ENCODE measurements at places on chromosomes 7 and 10. TPM values are rescaled to one million over a fixed set of nuclear protein-coding genes. Genes with fewer than 3 reads are reported as not detected.

Gene SLIT1
- 0.08 TPM for total RNA-seq

Gene ARL4A
- total RNA-seq = 11.5 TPM

DNA sequence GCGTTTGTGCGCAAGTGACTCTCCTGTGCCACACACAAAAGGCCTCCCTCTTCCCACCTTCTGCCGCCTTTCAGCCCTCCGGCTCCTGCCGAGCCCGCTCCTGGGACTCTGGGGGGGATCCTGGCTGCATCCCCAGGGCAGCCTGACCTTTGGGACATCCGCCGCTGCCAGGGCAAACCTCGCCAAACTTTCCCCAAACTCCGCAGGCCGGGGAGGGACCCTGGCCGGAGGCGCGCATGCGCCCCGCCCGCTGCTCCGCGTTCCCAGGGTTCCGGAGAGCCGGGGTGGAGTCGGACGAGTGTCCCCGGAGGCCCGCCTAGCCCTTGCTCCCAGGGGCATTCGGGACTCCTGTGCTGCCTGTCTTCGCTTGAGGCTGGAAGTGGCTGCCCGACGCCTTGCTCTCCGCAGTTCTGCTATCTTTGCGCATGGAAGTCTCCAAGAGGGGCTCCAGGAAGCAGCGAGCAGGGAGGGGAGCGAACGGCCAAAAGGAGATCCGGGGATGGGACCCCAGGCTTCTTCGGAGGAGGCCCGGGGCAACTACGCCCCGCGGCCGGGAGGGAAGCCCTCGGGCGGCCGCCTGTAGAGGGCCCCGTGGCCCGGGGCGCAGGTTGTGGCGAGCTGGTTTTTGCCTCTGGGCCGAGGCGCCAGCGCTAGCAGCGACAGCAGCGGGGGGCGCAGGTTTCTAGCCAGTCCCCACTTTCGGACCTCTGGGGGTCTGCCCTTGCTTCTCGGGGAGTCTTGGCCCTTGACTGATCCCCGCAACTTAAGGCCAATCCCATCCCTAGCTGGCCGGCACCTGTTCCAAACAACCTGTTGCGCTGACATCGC, 7.0 kb downstream of the PTF1A start:
- peaks cover 11% of the 10 kb centered on the region for H3K4me1 ChIP-seq
- peak overlapping the region; percentile 44 for H3K4me3 ChIP-seq
- no peaks in the 10 kb centered on the region for H3K36me3 ChIP-seq
- no peak for DNase-seq
- H3K27me3 ChIP-seq = peaks cover 100% of the 10 kb centered on the region

Gene TMEM178B
- total RNA-seq = 35.9 TPM

DNA sequence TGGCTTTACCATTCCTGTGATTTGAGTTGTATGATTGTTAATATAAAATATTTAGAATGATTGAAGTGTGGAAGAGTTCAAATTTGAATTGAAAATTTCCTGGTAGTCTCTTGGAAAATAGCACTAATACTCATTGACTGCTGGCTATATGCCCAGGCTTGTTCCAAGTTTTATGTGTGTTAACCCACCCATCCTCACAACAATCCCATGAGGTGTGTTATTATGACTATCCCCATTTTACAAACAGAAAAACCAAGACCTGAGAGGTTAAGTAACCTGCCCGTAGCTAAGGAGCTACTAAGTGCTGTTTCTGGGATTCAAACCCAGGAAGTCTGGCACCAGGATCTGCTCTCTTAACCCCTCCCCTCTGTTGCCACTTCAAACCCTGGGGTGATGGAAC, 213.9 kb downstream of the CREB5 start:
- no peaks in the 10 kb centered on the region for H3K27me3 ChIP-seq
- no peak for DNase-seq
- no peaks in the 10 kb centered on the region for H3K36me3 ChIP-seq
- peak overlapping the region; percentile 37 for H3K27ac ChIP-seq

DNA sequence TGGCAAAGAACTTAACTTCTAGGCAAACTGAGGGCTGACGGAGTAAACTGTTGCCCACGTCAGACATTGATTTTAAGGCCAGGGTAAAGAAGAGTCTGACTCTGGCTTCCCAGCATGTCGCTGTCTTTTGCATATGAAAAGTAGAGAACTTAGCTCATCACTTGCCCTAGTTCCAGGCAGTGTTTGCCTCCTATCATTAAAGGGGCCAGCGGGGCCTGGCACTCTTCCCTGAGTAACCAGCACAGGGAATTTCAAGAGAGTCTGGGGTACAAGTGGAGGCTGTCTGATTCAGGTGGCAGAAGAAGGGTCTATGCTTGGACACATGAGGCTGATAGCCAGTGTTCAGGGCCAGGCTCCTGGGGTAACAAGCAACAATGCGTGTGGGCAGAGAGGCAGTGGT, 4.8 kb downstream of the DENND2A start:
- H3K4me1 ChIP-seq = peaks cover 93% of the 10 kb centered on the region
- H3K27me3 ChIP-seq = peaks cover 10% of the 10 kb centered on the region
- H3K36me3 ChIP-seq = no peaks in the 10 kb centered on the region

DNA sequence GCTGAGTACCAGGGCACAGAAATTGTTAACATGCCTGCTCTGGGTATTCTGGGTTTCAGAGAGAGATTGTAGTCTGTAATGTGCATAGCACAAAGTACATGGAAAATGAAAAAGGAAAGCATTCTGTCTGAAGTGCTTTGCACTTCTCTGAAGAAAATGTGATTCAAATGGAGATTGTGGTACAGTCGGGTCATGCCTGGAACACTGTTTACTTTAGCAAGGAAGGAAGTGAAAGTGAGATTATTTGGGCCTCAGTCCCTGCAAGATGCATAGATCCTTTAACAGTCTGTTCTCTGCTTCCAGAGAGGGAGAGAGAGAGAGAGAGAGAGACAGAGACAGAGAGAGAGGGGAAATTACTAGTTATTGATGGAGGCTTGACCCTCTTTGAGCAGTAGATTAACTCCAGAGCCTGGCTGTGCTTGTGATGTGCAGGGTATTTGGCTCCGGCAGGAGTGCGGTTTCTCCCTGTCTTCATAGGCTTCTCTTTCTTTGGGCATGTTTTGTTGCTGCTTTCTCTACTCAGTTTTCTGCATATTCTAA, 5.4 kb downstream of the VWC2 start:
- peak overlapping the region; percentile 57 for H3K27ac ChIP-seq

DNA sequence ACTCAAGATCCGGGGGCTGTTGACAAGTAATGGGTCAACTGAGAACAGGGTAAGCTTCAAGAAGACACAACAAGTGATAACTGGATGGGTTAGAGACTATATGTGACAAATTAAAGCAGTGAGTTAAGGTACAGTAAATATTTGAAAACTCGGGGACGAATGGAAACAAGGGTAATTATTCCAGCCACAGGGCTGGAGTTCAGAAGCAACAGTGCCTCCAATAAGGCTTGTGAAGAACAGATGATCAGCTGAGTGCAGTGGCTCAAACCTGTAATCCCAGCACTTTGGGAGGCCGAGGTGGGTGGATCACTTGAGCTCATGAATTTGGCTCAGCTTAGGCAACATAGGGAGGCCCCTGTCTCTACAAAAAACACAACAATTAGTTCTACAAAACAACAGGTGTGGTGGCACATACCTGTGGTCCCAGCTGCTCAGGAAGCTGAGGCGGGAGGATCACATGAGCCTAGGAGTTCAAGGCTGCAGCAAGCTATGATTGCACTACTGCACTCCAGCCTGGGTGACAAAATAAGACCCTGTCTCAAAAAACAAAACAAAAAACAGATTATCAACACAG, 20.5 kb upstream of the DLD start:
- H3K27ac ChIP-seq = no peak overlapping the region
- H3K27me3 ChIP-seq = no peaks in the 10 kb centered on the region
- peaks cover 10% of the 10 kb centered on the region for H3K4me1 ChIP-seq

DNA sequence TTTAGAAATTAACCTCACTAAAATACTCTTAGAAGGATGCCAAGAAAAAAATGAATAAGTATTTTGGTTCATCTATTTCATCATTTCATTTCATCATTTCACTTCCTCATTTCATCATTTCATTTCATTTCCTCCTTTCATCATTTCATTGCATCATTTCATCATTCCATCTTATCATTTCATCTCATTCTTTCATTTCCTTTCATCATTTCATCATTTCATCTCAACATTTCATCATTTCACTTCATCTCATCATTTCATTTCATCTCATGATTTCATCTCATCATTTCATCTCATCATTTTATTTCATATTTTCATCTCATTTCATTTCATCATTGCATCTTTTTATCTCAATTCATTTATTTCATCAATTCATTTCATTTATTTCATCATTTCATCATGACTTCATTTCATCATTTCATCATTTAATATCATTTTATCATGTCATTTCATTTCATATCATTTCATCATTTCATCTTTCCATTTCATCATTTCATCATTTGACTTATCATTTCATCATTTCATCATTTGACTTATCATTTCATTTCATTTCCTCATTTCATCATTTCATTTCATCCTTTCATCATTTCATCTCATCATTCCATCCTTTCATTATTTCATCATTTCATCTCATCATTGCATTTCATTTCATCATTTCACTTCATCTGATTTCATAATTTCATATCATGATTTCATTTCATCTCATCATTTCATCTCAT, 129.9 kb downstream of the ZNF92 start:
- H3K36me3 ChIP-seq = no peaks in the 10 kb centered on the region
- H3K4me1 ChIP-seq = no peaks in the 10 kb centered on the region
- no peak overlapping the region for H3K27ac ChIP-seq
- peaks cover 5% of the 10 kb centered on the region for H3K27me3 ChIP-seq

- H3K4me1 ChIP-seq = peaks cover 49% of the 10 kb centered on the region
- peak; percentile 59 for DNase-seq
- peak overlapping the region; percentile 100 for H3K27ac ChIP-seq
Measured at GRCh38 chr7:5526100-5526905, 102.7 kb upstream of the TNRC18 start.

GRCh38 chr7:146713934-146714333, 597.3 kb downstream of the CNTNAP2 start:
- DNase-seq = no peak
- no peaks in the 10 kb centered on the region for H3K27me3 ChIP-seq
- H3K36me3 ChIP-seq = no peaks in the 10 kb centered on the region
- H3K4me1 ChIP-seq = no peaks in the 10 kb centered on the region
- H3K27ac ChIP-seq = no peak overlapping the region

GRCh38 chr10:126468467-126468866, 80.2 kb upstream of the ADAM12 start:
- H3K27ac ChIP-seq = no peak overlapping the region
- H3K36me3 ChIP-seq = no peaks in the 10 kb centered on the region
- H3K4me3 ChIP-seq = no peak overlapping the region

DNA sequence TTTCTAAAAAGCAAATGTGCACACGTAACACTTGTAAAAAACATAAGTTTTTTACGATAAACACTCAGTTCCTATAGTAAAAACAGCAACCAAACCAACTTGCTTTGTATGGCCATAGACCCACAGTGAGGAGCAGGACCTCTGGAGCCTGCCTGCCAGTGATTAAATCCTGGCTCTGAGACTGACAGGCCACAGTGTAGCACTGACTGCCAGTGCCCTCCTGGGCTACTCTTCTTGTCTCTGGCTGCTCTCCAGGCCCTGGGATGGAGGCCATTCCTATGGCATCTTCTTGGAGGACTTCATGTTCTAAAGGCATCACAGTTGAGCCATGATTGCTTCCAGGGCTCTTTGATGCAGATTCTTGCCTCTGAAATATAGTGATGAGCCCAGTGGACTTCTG, 22.7 kb upstream of the TMEM254 start:
- H3K27me3 ChIP-seq = no peaks in the 10 kb centered on the region
- H3K36me3 ChIP-seq = no peaks in the 10 kb centered on the region
- no peak for DNase-seq
- H3K27ac ChIP-seq = no peak overlapping the region
- H3K4me3 ChIP-seq = no peak overlapping the region

DNA sequence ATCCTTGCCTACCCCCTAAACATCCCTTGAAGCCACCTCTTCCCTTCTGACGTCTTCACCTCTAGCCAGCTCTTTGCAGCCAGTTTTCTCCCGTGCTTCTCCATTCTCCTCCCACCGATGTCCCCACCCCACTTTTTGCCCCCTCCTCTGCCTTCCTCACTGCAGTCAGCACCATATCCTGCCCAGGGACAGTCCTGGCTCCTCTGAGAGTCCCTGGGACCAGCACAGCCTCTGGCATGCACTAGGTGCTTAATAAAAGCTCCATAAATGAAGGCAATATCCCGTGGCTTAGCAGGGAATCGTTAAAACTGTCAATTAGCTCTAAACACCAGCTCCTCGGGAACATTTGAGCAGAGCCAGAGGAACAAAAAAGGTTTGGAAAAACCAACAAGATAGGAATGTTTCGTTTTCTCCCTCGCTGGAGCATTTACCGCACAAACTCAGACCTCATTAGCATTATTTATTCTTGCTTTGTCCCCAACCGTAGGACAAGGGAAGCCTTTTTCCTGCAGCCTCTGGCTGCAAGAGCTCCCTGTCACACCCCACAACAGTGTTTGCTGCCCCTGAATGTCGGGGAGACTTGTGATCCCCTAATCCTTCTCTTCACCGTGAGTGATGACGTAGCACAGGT, 16.1 kb downstream of the MYL10 start:
- no peak for DNase-seq
- H3K27me3 ChIP-seq = peaks cover 56% of the 10 kb centered on the region
- H3K27ac ChIP-seq = no peak overlapping the region
- no peak overlapping the region for H3K4me3 ChIP-seq
- no peaks in the 10 kb centered on the region for H3K4me1 ChIP-seq

DNA sequence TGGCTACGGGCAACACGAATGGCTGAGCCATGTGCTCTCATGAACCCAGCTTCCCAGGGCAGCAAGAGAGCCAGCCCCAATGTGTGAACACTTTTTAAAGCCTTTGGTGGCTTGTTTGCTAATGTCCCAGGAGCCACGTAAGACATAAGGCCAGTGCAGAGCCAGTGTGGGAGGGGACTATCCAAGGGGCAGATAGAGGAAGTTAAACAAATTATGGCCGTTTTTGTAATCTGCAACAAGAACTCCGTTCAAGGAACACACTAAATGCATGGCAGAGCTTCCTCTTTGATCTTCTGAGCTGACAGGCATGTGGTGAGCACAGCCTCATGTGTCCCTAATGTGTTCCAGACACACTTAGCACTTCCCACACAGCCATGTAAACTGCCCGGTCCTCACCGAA, 133.3 kb downstream of the TEX36 start:
- H3K27ac ChIP-seq = no peak overlapping the region
- no peaks in the 10 kb centered on the region for H3K36me3 ChIP-seq
- no peaks in the 10 kb centered on the region for H3K4me1 ChIP-seq
- peaks cover 58% of the 10 kb centered on the region for H3K27me3 ChIP-seq
- H3K4me3 ChIP-seq = no peak overlapping the region

Gene TCTN3
- 11.6 TPM for total RNA-seq

Gene STN1
- total RNA-seq = 30.7 TPM

GRCh38 chr7:129790136-129790535, 162.6 kb downstream of the UBE2H start:
- H3K27me3 ChIP-seq = peaks cover 63% of the 10 kb centered on the region
- no peak for DNase-seq
- H3K4me3 ChIP-seq = no peak overlapping the region
- no peaks in the 10 kb centered on the region for H3K36me3 ChIP-seq

DNA sequence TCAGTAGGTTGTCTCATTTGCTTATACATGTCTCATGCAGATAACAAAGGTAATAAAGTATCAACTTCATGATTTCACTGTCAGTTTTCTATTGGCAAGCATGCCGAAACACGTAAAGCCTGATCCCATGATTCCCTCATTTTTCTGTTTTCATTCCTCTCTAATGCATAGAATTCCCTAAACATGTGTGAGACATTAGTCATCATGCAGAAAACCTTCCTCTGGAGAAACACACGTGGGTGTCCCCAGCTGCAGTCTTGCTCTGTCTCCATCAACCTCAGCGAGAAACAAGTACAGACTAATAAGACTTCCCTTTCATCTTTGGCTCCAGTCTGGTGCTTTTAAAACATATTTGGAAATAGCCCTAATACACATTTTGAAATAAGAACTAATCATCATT, 432.7 kb upstream of the VSTM2A start:
- no peak for DNase-seq
- no peaks in the 10 kb centered on the region for H3K36me3 ChIP-seq
- no peaks in the 10 kb centered on the region for H3K4me1 ChIP-seq
- H3K4me3 ChIP-seq = no peak overlapping the region
